ENCODE measurements at places on chromosomes 1 and 21. TPM values are rescaled to one million over a fixed set of nuclear protein-coding genes. Genes with fewer than 3 reads are reported as not detected.

- H3K4me3 ChIP-seq: peak overlapping the region; percentile 96
- H3K27me3 ChIP-seq: no peaks in the 10 kb centered on the region
- peak overlapping the region; percentile 89 for H3K27ac ChIP-seq
- peaks cover 41% of the 10 kb centered on the region for H3K4me1 ChIP-seq
- peaks cover 25% of the 10 kb centered on the region for H3K36me3 ChIP-seq
- DNase-seq: peak; percentile 24
Measured at GRCh38 chr1:85258536-85259117, 835 bp downstream of the C1orf52 start.

The SLFNL1 gene
- 0.10 TPM for total RNA-seq

- no peak overlapping the region for H3K27ac ChIP-seq
- DNase-seq: no peak
- H3K4me3 ChIP-seq: no peak overlapping the region
- no peaks in the 10 kb centered on the region for H3K27me3 ChIP-seq
Measured at GRCh38 chr1:245810181-245810769, 655.5 kb downstream of the KIF26B start.

The TMEM82 gene
- total RNA-seq: not detected

The SEC16B gene
- total RNA-seq: not detected

GRCh38 chr1:215416497-215416896 lies 150.6 kb upstream of the KCTD3 start:
- H3K36me3 ChIP-seq: no peaks in the 10 kb centered on the region
- no peak for DNase-seq
- H3K4me3 ChIP-seq: no peak overlapping the region
- H3K4me1 ChIP-seq: no peaks in the 10 kb centered on the region

The ADPRS gene
- total RNA-seq: 24.6 TPM

DNA sequence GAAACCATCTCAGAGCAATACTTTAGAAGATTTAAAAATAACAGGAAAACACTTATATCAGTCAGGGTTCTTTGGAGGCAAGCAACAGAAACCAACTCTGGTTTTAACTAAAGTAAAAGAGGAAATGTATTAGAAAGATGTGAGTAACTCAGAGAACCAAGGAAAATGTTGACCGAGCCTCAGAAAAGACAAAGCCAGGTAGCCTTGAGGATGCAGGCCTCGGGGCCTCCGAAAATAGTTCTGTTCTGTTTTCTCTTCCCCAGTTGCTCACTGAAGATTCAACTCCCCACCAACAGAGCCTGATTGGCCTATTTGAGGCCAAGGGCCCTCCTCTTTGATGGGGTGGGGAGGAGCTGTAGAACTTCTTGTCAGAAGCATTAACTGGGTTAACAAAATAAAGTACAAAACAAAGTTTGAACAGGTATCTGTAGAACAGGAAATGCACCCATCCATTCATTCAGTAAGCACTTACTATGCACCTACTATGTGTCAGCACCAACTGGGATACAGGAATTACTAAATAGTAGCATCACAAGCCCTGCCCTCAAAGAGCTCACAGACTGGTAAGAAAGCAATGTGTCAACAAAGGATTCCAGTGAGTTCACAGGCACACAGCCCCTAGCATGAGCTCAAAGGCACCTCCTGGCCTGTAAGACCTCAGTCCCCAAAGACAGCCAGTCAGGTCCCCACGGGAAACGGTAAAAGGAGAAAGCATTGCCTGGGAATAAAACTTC lies 12.6 kb downstream of the SLAMF8 start:
- no peak overlapping the region for H3K4me3 ChIP-seq
- no peaks in the 10 kb centered on the region for H3K27me3 ChIP-seq
- H3K36me3 ChIP-seq: peaks cover 3% of the 10 kb centered on the region
- DNase-seq: peak; percentile 18

DNA sequence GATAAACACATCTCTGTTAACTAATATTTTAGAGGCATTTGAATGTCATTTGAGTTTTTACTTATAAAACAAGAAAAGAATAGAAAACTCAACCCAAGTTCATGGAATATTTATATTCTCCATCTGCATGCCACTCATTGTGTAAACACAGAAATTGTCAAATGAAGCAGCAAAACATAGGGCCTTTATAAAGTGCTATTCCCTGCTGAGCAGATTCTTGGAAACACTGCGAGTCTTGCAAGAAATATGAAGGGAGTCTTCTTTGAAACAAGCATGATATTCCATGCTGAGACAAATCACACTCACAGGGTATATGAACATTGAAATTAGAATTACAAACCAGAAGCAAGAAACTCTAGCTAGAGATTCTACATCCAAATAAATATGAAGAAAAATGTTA lies 655.8 kb downstream of the BRINP3 start:
- no peaks in the 10 kb centered on the region for H3K4me1 ChIP-seq
- no peak overlapping the region for H3K27ac ChIP-seq
- H3K4me3 ChIP-seq: no peak overlapping the region
- H3K27me3 ChIP-seq: no peaks in the 10 kb centered on the region
- no peaks in the 10 kb centered on the region for H3K36me3 ChIP-seq

- H3K27ac ChIP-seq: peak overlapping the region; percentile 92
- no peaks in the 10 kb centered on the region for H3K27me3 ChIP-seq
- DNase-seq: peak; percentile 47
- peak overlapping the region; percentile 94 for H3K4me3 ChIP-seq
- peaks cover 25% of the 10 kb centered on the region for H3K36me3 ChIP-seq
Measured at GRCh38 chr1:32014199-32014947, 705 bp downstream of the KHDRBS1 start.

GRCh38 chr1:230797942-230798365 lies 50.8 kb downstream of the CAPN9 start:
- H3K4me1 ChIP-seq: no peaks in the 10 kb centered on the region
- no peaks in the 10 kb centered on the region for H3K36me3 ChIP-seq
- H3K4me3 ChIP-seq: no peak overlapping the region
- no peak overlapping the region for H3K27ac ChIP-seq
- DNase-seq: peak; percentile 23

- peaks cover 11% of the 10 kb centered on the region for H3K4me1 ChIP-seq
- no peaks in the 10 kb centered on the region for H3K36me3 ChIP-seq
- DNase-seq: no peak
- H3K27me3 ChIP-seq: no peaks in the 10 kb centered on the region
- H3K27ac ChIP-seq: no peak overlapping the region
Measured at GRCh38 chr1:221855156-221855555, 113.3 kb upstream of the DUSP10 start.

The DMBX1 gene
- not detected for total RNA-seq

The VAV3 gene
- 2.3 TPM for total RNA-seq

The CD1E gene
- total RNA-seq: not detected

- peak; percentile 66 for DNase-seq
- peak overlapping the region; percentile 61 for H3K27ac ChIP-seq
- H3K4me3 ChIP-seq: peak overlapping the region; percentile 100
- H3K27me3 ChIP-seq: peaks cover 24% of the 10 kb centered on the region
- peaks cover 4% of the 10 kb centered on the region for H3K36me3 ChIP-seq
Measured at GRCh38 chr1:155859881-155860871, 809 bp downstream of the SYT11 start.

- H3K4me1 ChIP-seq: peaks cover 3% of the 10 kb centered on the region
- H3K27ac ChIP-seq: no peak overlapping the region
- no peak for DNase-seq
- no peaks in the 10 kb centered on the region for H3K36me3 ChIP-seq
- no peak overlapping the region for H3K4me3 ChIP-seq
Measured at GRCh38 chr1:96365076-96365475, 356.5 kb upstream of the PTBP2 start.

DNA sequence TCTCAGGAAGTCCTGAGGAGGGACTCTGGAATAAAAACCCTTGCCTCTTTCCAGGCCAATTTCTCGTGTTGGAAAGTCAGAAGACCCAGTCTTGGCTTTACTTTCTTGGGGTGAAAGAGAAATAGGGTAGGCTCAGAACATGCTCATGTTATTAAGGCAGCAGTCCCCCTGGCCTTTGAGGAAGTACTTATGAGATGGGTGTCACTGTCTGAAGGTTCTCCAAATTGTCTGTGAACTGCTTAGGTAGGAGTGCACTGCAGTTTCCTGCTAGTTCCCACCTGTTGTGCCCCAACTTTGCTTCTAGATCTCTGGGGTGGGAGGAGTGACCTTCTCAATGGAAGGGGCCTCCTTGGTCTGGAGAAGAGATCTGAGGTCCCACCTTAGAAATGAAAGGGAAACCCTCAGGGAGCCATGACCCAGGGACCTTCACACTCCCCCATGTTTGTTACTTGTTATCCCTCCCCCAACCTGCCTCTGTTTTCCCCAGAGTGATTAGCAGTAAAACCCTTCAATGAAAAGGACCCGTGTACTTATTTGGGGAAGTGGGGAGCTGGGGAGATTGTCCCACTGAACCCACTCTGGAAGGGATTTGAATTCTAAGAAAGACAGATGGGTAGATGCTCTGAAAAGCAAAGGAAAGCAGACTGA lies 5.7 kb downstream of the ZNF691 start:
- peaks cover 25% of the 10 kb centered on the region for H3K4me1 ChIP-seq
- DNase-seq: no peak
- no peak overlapping the region for H3K4me3 ChIP-seq
- no peak overlapping the region for H3K27ac ChIP-seq
- no peaks in the 10 kb centered on the region for H3K27me3 ChIP-seq

The C4BPA gene
- total RNA-seq: not detected

The DYNLT5 gene
- total RNA-seq: not detected

The NCF2 gene
- 14.3 TPM for total RNA-seq

The ST3GAL3 gene
- 14.2 TPM for total RNA-seq

The BTBD19 gene
- total RNA-seq: 6.7 TPM

The KIF17 gene
- not detected for total RNA-seq

- H3K27ac ChIP-seq: no peak overlapping the region
- H3K4me1 ChIP-seq: no peaks in the 10 kb centered on the region
- H3K4me3 ChIP-seq: no peak overlapping the region
- no peak for DNase-seq
- H3K27me3 ChIP-seq: no peaks in the 10 kb centered on the region
- peaks cover 14% of the 10 kb centered on the region for H3K36me3 ChIP-seq
Measured at GRCh38 chr1:223785808-223786207, 59.9 kb downstream of the TP53BP2 start.

GRCh38 chr1:5615076-5615475 lies 377.1 kb downstream of the NPHP4 start:
- H3K36me3 ChIP-seq: no peaks in the 10 kb centered on the region
- no peak for DNase-seq
- no peak overlapping the region for H3K27ac ChIP-seq
- H3K27me3 ChIP-seq: peaks cover 44% of the 10 kb centered on the region
- no peaks in the 10 kb centered on the region for H3K4me1 ChIP-seq
- no peak overlapping the region for H3K4me3 ChIP-seq

DNA sequence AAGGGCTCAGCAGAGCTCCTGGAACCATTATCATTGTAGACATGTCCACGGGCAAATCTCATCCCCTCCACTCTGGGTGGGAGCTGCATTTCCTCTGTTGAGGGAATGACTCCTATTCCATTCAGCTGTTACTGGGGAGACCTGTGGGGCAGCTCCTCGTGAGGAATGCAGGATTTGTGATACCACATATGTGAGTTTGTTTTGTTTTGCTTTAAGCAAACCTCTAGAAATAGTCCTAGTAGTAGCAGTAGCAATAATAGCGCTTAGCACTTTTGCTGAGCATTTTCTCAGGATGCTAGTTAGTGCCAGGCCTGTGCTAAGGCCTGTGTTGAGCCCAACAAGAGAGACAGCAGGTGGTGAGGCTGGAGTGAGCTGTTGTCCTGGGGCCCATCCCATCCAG lies 10.8 kb downstream of the OLIG1 start:
- DNase-seq: no peak
- H3K36me3 ChIP-seq: no peaks in the 10 kb centered on the region
- H3K27me3 ChIP-seq: no peaks in the 10 kb centered on the region
- no peaks in the 10 kb centered on the region for H3K4me1 ChIP-seq
- no peak overlapping the region for H3K4me3 ChIP-seq

The ZBTB8A gene
- total RNA-seq: 0.35 TPM

DNA sequence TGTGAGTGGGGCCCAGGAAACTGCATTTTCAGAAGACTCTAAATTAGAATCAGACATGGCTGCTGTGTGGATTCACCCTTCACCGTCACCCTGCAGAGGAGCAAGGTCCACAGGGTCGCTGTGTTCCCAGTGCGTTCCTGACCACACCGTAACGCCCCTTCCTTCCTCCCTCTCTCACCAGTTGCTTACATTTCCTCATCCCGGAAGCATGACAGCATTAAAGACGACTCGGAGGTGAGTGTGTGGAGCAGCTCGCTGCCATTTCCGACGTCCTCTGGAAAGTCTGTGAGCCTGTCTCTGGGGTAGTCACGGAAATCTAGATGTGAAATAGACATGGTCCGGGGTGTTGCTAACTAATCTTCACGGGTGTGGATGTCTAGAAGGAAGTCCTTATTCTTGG lies 45.9 kb downstream of the FAAP20 start:
- H3K27me3 ChIP-seq: no peaks in the 10 kb centered on the region
- no peak overlapping the region for H3K27ac ChIP-seq
- H3K4me1 ChIP-seq: peaks cover 12% of the 10 kb centered on the region
- no peaks in the 10 kb centered on the region for H3K36me3 ChIP-seq

- H3K36me3 ChIP-seq: peaks cover under 1% of the 10 kb centered on the region
- no peak for DNase-seq
- no peaks in the 10 kb centered on the region for H3K27me3 ChIP-seq
- peak overlapping the region; percentile 73 for H3K4me3 ChIP-seq
- H3K27ac ChIP-seq: peak overlapping the region; percentile 93
Measured at GRCh38 chr1:226655251-226656163, 83.6 kb downstream of the ITPKB start.

The HCRTR1 gene
- not detected for total RNA-seq

The YIPF1 gene
- 22.4 TPM for total RNA-seq

DNA sequence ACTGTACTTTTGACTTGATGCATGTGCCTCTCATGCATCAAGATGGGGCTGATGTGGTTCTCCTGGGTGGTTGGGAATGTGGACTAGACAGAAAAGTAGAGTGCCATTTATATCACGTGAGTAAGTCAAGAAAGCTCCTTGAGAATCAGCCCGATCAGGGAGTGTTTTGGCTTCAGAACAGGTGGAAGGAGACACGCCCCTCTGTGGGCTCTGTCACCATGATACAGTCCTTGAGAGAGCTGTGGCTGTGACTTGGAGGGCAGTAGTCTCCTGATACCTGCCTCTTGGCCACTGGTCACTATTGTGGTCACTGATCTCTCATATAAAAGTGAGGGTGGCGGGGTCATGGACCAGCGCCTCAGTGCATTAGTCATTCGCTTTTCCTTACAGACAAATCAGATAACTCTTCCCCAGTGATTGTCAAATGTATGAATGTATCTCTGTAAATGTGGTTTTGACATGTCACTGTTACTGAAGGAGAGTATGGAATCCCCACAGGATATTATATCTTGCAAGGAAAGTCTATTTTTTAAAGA lies 8.9 kb upstream of the C4BPB start:
- DNase-seq: no peak
- H3K27ac ChIP-seq: no peak overlapping the region
- no peaks in the 10 kb centered on the region for H3K36me3 ChIP-seq

Measured in activated naive CD4-positive, alpha-beta T cell treated with anti-CD3 and anti-CD28 coated beads for 36 hours (primary cell).